ENCODE measurements at places on chromosomes 7 and 10.

DNA sequence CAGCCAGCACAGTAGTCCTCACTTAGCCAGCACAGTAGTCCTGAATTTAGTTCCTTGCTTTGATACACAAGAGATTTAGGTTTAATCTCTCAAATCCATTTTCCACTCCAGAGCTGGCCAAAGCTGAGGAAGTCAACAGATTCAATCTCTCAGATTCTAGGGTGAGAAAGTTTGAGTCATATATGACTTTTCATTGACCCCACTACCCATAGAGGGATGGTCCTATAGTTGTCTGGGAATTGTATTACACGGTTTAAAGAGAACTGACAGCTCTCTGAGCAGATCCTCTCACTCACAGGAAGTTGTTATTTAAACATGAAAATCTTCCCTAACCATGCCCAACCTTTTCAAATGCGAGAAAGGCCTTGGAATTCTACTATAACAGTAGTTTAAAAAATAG, 641.8 kb upstream of the SEMA3D start:
- no peak for DNase-seq

DNA sequence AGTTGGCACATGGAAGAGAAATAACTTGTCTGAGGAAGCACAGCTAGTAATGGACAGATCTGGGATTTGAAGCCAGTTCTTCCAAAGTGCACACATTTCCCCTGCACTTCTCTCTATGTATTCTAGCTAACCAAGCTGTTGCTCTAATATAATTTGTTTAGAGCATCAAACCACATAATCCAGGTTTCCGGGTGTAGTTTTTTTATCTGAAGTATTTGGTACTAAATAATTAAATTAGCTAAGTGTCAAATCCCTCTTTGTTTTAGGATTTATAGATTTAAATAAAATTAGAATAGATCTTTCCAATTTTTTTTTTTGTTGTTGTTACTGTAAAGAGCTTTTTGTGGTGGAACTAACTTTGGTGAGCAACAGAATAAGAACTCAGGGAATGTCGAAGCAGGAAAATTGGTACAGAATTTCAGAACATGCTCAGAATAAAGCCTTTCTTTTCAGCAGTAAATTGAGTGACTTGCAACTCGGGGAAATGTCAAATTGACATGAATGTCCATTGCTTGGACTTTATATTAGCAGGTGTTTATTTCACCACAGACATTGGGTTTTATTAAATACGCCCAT, 33.7 kb downstream of the CAMK1D start:
- no peak for DNase-seq

DNA sequence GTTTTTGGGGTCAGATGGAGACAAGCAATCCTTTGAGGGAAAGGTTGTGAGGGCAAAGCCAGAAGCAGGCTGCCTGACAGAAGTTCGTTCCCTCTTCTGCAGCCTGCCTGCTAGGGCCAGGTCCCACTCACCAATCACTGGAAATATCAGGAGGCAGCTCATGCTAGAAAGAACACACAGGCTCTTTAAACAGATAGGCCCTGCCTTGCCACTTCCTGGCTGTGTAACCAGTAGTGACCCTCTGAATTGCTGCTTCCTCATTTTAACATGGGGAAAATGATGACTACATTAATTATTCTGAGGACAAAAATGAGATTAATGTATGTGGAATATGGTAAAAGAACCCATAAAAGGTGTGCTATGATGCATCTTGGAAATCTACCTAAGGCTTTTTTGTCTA, 50.5 kb upstream of the MRLN start:
- no peak for DNase-seq

- DNase-seq, result peak; percentile 95
Measured at GRCh38 chr7:115230882-115231571, 309.1 kb downstream of the MDFIC start.

- DNase-seq, result no peak
Measured at GRCh38 chr7:19508821-19509220, 200.0 kb downstream of the POLR1F start.

DNA sequence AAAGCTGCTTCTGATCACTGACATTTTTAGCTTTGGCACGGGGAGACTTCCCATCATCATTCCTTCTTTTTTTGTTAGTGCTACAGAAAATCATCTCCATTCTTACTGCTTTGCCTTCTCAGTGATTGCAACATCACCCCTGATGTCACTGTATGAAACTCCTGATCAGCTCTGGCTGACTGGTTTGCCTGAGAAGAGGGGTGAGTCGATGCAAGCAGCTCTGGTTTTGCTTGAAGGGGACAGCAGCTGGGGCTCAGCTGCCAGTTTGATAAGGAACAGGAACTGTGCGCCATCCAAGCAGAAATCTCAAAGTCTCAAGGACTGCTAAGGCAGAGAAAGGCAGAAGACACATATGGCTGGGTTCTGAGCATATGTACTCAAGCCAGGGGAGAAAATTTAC, 808.5 kb upstream of the CELF2 start:
- no peak for DNase-seq

- no peak for DNase-seq
Measured at GRCh38 chr7:96303686-96304443, 18.0 kb downstream of the SLC25A13 start.

GRCh38 chr7:41928781-41929180, 225.9 kb upstream of the INHBA start:
- no peak for DNase-seq

- DNase-seq, result no peak
Measured at GRCh38 chr10:129400426-129400825, 66.6 kb upstream of the MGMT start.

DNA sequence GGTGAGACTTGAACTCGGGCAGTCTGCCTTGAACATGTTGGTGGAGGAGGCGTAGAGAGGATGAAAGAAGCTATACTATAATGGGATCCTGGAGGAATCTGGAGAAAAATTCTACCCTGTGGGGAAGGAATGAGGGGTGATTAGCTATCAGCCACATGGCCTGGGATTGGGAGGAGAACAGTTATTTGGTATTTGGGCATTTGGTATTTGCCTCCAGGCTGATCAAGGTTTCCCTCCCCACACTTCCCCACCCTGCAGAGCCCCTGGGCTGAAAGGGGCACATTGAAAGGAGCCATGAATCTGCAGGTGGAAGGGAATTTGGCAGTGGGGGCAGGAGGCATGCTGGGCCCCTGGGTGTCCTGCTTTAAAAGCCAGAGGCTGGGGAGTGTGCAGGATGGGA, 235.3 kb downstream of the INHBA start:
- DNase-seq, result no peak

DNA sequence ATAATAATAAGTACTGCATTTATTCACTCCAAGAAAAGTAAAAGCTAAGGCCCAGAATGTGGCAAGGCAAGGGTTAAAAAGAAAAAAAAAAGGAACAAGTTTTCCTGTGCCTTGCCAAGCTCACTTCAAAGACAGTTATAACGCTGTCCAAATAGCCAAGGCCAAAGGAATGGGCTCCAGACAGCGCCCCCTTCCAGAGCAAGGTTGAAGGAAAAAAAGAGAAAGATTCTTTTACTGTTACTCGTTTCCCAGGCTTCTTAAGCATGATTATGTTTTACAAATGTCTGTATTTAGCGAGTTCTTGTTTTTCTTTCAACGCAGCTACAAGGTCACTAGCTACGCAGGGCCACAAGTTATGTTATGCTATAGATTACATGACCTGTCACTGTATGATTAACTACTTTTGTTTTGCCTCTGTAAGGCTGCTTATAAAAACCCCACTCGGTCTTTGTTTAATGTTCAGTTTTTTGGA, 9.1 kb upstream of the EIF4H start:
- DNase-seq, result no peak

- DNase-seq, result no peak
Measured at GRCh38 chr10:24685958-24686540, 37.6 kb downstream of the ARHGAP21 start.

GRCh38 chr10:47060356-47060755, 149.1 kb downstream of the PTPN20 start:
- no peak for DNase-seq

DNA sequence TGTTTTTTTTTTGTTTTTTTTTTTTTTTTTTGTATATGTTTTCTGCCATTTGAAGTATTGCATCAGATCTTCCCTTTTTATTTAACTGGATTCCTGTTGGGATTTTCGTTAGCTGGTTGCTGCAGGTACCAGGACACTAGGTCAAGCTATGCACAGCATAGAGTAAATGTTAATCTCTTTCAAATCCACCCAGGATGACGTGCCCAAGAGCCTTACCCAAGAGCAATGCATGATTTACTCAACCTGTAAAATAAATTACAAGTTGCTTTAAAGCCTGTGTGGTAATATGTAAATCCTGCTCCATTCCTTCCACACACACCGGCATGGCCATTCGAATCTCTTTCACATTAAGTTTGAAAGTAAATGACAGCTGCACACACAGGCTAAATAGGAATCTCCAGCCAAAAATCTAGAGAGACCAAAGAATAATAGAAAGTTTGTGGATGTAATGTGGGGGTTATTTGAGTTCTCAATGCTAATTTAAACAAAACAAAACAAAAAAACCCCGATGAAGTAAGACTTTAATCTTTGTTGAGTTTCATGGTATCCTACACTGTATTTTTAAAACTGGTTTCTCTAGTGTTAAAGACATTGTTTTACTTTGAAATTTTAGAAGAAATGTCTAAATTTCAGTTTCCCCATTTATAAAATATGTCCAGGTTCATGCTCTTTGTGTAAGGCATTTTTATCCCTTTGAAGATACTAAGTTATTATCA, 167.9 kb downstream of the FRMD4A start:
- DNase-seq, result no peak
